ENCODE measurements at places on chromosomes 3 and 15.

DNA sequence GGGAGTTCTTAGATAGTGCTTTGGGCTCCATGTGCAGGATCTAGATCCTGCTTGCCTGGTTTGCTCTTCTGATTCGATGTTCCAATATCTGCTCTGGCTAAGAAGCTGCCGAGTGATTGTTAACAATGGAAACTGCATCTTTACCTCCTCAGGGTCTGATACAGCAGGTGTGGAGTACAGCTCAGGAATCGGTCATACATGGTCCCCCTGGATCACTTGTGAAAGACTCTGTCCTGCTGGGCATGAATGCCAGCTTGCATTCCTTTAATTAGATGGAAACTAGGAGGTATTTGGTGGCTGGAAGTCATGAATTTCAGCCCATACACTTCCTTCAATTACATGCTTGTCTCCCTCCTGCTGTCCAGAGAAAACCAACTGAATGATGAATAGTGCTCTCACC, 95.3 kb downstream of the CHRNA7 start:
- no peak for DNase-seq

DNA sequence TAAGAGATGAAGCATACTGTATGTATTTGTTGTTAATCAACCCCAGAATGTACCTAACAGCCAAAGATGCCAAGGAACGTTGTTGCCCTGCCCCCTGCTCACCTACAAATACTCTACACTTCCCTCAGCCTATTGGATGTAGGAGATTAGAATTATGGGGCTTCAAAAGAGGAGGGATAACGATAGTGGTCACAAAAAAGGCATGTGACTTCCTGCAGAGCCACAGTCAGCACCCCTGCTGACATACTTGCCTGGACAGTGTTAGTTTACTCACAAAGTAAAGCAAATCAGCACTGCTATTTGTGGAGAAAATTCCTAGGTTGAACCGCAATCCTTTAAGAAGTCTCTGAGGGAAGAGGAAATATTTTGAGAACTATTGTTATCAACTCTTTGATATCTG, 37.9 kb downstream of the PARP15 start:
- DNase-seq: no peak

DNA sequence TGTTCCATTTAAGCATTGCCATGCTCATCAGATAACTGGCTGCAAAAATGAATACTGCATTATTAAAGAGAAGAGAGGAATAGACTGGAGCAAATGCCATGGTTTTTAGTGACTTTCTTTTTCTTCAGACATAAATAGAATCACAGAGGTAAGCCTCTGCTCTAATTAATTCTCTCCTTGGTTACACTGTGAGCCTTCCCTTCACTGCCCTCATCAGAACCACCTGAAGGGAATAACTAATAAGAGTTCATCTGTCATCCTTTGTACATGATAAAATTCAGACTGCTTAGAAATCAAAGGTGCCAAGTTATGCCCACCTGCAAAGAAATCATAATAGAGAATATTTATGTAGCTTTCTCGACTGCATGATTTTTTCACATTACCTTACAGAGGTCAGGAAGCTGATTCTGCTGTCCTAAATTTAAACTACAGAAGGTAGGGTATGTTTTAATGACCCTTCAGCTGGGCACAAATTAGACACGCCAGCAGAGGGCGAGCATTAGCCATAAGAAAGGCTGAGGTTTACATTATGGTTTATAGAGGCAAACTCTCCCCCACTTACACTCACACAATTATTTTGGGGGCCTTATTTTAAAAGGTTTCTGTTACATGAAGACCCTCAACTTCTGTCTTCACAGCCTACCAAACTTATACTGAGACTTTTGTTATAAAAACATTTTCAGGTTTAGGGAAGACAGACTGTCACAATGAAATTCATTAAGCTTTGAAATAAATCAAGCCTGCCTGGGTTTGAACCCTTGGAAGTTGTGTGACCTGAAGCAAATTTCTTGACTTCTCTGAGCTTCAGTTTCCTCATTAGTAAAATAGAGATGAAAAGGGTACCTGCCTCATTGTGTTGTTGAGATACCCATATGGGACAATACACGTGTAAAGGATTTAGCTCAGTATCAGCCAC, 15.3 kb upstream of the UNC13C start:
- no peak for DNase-seq

DNA sequence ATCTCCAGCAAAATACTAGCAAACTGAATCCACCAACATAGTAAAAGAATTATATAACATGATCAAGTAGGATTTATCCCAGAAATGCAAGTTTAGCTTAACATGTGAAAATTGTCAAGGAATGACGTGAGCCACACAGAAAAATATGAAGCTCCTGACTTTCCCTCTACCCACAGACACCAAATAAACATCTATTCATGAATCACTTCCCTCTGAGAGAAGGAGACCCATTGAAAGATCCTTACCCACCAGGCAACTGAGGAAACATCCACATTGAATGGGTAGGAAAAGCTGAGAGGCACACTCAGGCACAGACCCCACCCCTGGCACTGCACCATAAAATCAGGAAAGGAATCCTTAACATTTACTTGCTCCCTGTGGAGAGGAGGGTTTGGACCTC, 102.2 kb upstream of the MANF start:
- DNase-seq: no peak

DNA sequence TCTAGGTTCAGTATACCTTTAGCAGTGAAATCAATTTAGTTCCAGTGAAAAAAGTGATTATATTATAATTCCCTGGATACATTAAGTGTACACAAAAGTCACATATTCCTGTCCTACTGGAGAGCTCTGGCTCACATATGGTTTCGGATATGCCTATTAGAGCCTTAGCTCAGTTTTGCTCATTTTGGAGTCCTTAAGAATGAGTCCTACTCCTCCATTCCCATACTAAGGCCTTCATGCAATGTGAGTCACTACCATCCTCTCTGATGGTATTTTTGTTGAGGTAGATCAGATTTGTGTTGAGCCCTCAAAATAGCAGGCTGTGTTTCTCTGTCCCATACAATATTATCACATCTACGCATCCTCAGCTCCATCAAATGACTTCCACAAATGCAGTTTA, 294.2 kb upstream of the COL8A1 start:
- no peak for DNase-seq

- DNase-seq: peak; percentile 29
Measured at GRCh38 chr3:60086811-60087210, 1037.0 kb upstream of the CFAP20DC start.

- DNase-seq: no peak
Measured at GRCh38 chr3:113086560-113087461, 96.0 kb downstream of the GTPBP8 start.

DNA sequence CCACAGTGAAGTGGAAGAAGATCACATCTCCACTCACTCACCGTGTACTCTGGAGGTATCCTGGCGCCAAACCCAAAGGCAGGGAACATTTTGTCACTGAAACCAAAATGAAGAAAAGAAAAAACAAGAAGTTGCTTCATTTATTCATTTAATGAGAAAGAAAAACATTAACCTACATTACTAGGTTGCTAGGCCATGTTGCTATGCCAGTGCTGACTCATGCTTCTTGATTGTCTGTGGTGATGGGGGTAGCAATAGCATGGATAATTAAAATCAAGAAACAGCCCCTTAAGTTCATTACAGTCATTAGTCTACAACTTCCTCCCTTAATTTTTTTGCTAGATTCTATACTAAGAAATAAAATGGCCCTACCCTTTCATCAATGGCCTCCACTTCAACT, 52.7 kb upstream of the MRPL3 start:
- DNase-seq: no peak

DNA sequence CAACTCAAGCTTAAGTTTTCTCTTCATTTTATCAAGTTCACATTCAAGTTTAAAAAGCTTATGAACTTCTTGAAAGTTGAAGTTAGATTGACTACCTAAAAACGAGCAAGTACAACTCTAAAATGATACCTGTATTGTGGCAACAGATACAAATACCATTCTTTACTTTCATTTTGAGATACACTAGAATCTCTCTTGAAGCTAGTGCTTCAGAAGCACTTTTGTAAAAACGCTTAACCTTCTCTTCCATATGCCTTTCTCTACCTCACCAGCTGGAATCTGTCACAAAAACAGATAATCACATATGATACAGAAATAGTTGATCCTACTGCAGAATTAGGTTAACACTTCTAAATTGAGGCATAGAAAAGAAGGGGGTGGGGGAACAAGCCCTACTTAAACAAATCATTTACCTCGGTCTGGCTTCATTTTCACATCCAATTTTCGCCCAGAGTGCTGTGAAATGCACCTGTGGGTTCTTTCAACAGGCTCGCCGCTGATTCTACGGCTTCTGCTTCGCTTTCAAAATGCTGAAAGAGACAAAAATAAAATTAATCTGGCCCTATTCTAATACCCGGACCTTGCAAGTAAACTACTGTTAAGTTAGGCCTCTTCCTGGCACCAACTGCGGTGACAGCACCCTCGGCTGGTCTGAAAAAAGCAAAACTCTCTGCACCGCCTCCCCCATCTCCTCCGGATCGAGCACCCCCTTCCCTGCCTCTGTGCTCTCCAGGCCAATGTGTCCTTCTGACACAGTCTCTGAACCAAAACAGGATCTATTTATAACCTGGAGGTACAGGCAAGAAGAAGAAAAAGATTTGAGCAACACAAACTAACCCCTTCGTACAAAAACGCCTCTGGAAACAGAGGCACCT, 1.4 kb downstream of the ATOSA start:
- peak; percentile 40 for DNase-seq

GRCh38 chr3:88758676-88759075, 348.7 kb upstream of the EPHA3 start:
- no peak for DNase-seq

- no peak for DNase-seq
Measured at GRCh38 chr15:78263351-78263781, 996 bp upstream of the DNAJA4 start.

- no peak for DNase-seq
Measured at GRCh38 chr3:16148783-16149182, 25.7 kb upstream of the GALNT15 start.

DNA sequence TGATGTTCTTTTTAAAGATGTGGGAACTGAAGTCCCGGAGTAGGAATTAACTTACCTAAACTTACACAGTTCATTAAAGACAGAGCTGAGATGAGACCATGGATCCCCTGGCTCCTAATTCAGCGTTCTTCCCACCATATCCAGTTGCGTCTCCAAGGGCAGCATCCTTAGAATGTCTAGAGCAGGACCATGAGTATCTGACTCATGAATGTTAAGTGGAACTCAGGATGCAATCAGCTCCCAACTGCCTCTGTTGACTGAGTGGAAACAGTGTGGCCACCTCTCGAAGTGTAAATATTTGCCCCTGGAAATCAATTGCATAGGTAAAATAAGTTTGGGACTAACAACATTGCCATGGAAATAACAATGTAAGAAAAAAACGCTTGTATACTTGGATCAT, 2.5 kb downstream of the SNTN start:
- DNase-seq: no peak

- no peak for DNase-seq
Measured at GRCh38 chr3:120661106-120661905, 20.7 kb downstream of the HGD start.

- DNase-seq: no peak
Measured at GRCh38 chr3:60742606-60743145, 508.6 kb downstream of the FHIT start.

- DNase-seq: peak; percentile 66
Measured at GRCh38 chr15:69475769-69476358, 23.2 kb downstream of the RPLP1 start.

GRCh38 chr3:28915741-28916500, 364.9 kb upstream of the RBMS3 start:
- no peak for DNase-seq

DNA sequence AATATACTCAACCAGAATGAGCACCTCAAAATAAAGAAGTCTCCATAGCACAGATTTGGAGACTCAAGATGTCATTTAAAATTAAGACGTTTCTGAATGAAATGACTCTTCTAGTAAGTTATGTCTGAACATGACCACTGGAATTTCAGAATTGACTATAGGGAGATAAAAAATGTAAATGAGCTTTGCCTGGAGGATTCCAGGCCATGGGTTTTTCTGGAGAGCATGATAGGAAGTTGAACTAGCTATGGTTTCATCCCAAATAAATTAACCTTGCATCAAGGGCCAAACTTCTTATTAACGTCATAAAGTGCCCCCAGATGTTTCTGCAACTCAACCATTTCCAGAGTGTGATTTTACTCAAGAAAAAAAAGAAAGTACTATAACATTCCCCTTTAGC, 222.6 kb upstream of the NR2F2 start:
- no peak for DNase-seq

DNA sequence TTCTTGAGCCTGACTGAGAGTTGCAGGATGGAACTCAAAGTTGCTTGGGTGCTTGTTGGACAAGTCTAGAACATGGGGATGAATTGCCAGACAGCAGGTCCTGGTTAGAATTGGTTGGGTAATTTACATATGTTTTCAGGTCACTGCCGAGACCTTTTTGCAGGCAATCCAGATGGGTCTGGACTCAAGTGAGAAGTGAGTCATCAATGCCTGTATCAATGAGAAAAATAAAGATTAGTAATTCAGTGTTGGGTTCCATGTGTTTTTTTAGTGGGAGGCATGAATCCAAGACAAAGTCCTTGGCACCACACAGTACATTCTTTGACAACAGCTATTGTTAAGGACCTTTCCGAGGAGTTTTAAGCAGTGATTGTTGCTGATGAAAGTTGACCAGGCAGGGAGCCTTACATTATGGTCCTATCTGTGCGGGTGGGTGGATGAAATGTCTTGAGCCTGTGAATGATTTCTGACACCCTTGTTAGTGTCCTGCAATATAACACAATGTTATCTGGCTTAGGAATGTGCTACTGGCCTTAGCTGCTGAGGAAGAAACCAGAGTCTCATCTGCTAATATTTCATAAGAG, 77.7 kb downstream of the CRYGS start:
- DNase-seq: no peak

GRCh38 chr15:94607176-94607654, 375.9 kb downstream of the MCTP2 start:
- DNase-seq: no peak

GRCh38 chr15:99244306-99244705, 5.1 kb downstream of the TTC23 start:
- DNase-seq: no peak

DNA sequence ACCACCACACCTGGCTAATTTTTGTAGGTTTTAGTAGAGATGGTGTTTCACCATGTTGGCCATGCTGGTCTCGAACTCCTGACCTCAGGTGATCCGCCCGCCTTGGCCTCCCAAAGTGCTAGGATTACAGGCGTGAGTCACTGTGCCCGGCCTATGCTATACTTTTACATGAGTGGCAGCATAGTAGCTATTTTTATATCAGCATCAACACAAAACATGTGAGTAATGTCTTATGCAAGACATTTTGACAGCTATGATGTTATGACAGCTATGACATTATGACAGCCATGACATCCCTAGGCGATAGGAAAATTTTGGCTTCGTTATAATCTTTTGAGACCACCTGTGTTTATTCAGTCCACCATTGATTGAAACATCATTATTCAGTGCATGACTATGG, 4.1 kb upstream of the NAALADL2 start:
- no peak for DNase-seq

- DNase-seq: no peak
Measured at GRCh38 chr3:25586167-25586505, 78.6 kb downstream of the TOP2B start.

GRCh38 chr3:143160437-143160836, 40.9 kb downstream of the CHST2 start:
- no peak for DNase-seq

Measured in activated T-cell treated with anti-CD3 and anti-CD28 coated beads for 48 hours (primary cell).